Activated CD4-positive, alpha-beta T cell treated with anti-CD3 and anti-CD28 coated beads, Interleukin-2, amount 50 U/mL, for 48 hours (primary cell): ENCODE measurements at places on chromosomes 12 and 14.

DNA sequence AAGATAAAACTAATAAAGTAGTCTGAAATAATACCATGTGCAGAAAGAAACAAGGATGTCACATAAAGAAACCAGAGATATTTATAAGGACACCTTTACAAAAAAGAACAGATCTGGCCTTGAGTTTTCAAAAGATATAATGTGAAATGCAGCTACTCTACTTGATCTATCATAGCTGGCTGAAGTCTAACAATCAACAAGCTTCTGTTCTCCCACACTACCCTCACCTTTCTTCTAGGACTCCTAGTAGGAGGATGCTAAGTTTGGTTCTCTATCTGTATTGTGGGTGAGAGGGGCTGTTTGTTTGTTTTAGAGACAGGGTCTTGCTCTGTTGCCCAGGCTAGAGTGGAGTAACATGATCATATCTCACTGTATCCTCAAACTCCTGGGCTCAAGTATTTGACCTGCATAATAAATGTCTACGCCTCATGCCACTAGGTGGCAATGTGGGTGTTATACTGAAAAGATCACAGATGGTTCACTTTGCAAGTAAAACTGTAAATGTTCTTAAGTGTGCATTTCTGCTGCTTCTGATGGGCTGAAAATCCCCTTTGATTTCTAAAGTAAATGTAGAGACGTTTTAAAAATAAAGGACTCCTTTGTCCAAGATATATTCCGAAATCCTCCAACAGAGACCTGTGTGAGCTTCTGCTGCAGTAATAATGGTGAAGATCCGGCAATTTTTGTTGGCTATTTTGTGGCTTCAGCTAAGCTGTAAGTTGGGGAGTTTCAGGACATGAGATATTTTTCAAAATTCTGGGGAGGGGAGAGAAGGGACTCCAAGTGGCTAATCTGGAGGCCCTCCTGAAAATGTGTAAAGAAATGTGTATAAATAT, 269.3 kb downstream of the DAD1 start:
- DNase-seq: no peak

DNA sequence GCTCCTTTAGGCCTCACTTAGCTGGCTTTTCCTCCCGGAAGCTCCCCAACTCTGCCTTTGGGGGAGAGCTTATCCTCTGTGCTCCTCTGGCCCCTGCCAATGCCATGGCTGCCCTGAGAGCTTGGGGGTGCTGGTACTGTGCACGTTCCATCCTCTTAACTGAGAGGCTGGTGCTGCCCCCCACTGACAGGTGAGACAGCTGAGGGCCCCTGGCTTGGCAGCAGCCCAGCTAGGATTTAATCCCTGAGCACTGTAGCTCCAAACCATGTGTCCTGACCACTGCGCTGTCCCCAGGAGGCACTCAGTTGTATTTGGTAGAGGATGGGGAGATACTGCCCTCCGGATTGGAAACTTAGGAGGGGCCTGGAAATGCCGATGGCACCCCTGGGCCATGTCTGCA, 46.1 kb downstream of the UBE3B start:
- DNase-seq: no peak

DNA sequence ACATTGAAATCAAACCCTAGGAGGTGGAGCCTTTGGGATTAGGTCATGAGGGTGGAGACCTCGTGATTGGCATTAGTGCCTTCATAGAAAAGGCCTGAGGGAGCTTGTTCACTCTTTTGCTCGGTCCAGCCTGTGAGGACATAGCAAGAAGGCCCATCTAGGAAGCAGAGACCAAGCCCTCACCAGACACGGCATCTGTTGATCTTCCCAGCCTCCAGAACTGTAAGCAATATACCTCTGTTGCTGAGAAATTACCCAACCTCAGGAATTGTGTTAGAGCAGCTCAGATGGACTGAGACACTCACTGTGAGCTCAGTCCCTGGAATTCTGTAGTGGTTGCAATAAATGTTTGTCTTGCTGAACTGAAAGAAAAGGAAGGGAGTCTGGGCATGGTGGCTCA, 116.2 kb upstream of the MAP1LC3B2 start:
- DNase-seq: no peak

- DNase-seq: peak; percentile 71
Observed at GRCh38 chr12:12024911-12025682, 45.6 kb upstream of the BCL2L14 start.

- no peak for DNase-seq
Observed at GRCh38 chr12:96876966-96877365, 30.1 kb upstream of the NEDD1 start.

GRCh38 chr14:49581209-49582112, 4.7 kb downstream of the RPS29 start:
- DNase-seq: no peak

GRCh38 chr12:18430425-18431048, 169.2 kb downstream of the PIK3C2G start:
- no peak for DNase-seq

DNA sequence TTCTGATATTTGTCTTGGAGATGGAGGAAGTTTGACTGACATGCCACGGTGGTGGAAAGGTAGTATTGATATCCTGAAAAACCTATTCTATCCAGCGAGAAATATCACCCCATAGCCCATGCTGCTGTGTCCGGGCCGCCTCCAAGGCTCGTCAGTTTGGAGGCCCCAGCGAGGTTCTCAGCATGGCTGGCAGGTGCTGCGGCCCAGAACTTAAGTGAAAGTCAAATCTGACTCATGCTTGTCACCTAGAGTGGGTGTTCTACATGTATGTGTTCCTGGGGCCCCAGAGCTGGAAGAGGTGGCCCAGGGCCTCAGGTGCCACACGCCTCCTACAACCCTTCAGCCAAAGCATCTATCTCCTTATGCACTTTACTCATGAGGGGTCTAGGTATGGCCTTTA, 92.9 kb downstream of the GCH1 start:
- no peak for DNase-seq

DNA sequence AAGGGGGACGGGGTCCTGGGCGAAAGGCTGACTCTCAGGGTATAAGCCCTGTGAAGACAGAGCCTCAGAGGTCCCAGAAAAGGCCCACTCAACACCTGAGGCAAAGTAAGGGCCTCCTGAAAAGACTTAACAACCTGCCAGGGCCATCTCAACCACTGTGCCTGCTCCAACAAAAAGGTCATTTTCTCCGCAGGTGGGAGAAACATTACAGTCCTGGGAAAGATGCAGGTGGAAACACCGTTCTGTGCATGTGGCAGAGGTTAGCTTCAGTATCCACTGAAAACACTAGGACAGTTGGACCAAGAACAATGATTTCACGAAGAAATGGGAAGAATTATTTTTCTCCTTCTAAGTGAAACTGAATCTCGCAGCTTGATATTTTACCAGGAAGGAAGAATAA, 50.9 kb downstream of the CCDC88C start:
- DNase-seq: no peak

GRCh38 chr14:70886421-70887206, 20.6 kb upstream of the PCNX1 start:
- peak; percentile 52 for DNase-seq

- peak; percentile 79 for DNase-seq
Observed at GRCh38 chr14:51780006-51780692, 80.3 kb upstream of the GNG2 start.
